ENCODE measurements at places on chromosomes 6 and 20.
A peak's percentile ranks its signal among the peaks of the same experiment; 100 is the strongest.

DNA sequence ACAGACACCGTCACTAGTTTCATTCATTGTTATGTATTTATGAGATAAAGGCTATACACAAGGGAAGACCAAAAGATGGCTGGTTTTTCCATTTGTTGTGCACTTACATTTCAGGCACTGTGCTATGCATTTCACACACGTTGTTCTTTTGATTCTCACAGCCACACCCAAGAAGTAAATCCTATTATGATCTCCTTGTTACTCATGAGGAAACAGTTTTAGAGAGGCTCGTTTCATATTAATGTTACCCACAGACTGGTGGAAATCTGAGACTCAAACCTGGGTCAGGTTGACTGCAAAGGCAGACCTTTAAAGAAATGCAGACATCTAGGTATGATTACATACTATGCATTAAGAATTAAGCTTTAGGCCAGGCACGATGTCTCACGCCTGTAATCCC lies 34.9 kb downstream of the SHLD1 start:
- DNase-seq, result no peak

- DNase-seq, result no peak
These were observed 19.5 kb downstream of the FOXP4 start for GRCh38 chr6:41565701-41566100.

GRCh38 chr20:50658804-50659380 lies 32.5 kb downstream of the RIPOR3 start:
- DNase-seq, result no peak

DNA sequence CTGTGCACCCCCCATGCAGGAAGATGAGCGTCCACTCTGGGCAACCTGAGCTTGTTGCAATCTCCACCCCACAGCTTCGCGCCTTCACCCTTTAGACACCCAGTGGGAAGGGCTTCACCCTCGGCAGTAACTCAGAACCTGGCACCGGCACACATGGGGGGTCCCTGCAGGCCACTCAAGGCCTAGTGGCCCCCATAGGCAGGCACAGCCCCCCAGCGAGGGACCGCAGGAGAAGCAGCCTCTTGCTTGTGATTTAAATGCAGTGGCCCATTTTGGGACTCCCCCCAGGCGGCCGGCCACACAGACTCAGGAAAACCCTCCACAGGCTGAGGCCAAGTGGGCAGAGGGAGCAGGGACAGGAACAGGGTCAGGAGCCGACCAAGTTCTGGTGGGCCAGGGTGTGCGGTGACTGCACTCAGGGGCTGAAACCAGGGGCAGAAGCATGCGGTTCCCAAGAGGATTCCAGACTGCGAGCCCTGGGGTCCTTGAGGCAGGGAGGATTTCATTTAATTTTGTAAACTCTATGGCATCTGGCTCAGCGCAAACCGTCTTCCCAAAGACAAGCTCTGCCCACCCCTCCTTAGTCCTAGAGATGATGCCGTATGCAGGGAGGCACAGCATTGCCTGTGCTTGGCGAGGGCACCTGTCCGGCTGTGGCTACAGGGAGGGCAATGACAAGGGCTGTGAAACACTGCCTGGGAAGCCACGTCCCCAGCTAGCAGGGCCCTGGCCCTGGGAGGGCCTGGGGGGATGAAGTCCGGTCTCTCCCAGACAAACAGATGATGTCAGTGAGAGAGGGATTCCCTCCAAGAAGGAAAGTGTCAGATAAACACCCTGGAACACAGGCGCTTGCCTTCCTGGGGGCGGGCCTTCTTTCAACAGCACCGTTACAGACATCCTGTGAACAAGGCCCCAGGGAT lies 52.9 kb upstream of the GPR31 start:
- DNase-seq, result no peak

- DNase-seq, result peak; percentile 65
These were observed 551 bp downstream of the SYNCRIP start for GRCh38 chr6:85641897-85642773.

DNA sequence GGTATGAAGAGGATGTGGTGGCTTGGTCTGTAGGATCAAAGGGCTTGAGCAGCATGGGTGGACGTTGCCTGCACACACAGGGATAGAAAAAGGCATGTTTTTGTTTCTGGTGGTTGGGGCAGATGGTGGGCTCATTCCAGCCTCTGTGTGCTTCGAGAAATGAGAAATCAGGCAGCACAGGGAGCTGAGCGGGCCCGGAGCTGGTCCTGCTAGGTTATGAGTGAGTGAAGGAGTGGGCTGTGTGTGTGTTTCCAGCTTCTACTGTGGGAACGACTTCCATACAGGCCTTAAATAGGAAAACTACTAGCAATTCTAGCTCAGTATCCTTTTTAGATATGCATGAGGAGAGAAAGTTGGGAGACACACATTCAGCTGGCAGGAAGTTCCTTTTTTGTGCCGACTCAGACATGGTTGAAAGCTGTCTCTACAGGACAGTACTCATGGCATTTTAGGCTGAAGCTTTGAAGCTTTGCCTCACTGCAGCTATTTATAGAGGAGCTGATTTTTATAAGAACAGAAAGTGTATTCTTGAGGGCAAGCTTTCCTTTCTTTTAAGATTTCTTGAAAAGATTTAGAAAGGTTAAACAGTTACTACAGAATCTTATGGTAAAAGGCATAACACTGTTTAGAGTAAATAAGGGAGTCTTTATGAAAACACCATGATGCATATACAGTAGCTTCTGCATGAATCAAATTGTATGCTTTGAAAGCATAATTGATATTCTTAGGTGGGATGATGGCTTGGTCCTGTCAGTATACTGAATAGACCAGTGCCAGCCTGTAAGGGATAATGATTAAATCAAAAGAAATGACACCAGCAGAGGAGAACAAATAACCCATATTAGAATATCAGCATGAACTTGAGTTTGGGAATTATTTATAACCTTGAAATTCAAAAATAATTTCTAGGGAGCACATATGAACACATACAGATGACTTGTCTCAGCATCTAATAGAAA lies 104.0 kb upstream of the MAN1A1 start:
- DNase-seq, result no peak

All from ELR (cell line).